ENCODE measurements at places on chromosomes 7 and 10.

DNA sequence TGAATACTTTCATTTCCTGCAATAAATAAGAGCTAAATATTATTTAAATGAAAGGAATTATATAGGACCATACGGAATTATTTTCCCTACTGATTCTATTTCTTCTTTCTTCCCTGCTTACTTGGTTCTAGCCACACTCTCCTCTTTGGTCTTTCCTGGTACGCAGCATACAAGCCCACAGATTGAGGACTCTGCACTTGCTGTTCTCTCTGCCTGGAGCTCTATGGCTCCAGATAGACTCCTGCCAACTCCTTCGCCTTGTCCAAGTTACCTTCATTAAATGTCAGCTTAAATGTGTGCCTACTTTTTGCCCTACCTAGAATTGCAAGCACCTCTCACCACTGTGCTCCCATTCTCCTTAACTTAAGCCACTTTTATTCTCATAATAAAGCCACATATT lies 203.4 kb downstream of the MDFIC start:
- no peak for DNase-seq

DNA sequence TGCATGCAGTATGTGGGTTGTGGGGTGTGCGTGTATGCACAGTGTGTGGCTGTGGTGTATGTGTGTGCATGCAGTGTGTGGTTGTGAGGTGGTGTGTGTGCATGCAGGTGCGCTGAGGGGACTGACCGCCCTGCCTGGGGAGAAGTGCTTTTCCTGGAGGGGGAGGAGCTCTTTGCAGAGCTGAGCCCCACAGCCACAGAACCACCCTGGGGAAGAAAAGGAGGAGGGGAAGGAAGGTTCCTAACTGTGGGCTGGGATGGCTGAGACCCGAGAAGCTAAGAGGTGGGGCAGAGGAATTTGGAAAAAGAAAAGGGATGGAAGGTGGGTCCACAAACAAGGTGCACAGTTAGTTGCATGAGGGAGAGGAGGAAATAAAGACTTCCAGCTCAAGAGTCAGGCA lies at the start of gene TRPV5:
Gene TRPV5 (minus strand): TSS at position 123 of the 400 bp plus-strand sequence. CDS start 287 bp downstream, outside the sequence.
- DNase-seq: no peak

- DNase-seq: no peak
Measured at GRCh38 chr7:117686311-117686935, 186.8 kb downstream of the CTTNBP2 start.

GRCh38 chr7:68203251-68203650 lies 1206.6 kb downstream of the TYW1 start:
- DNase-seq: no peak

DNA sequence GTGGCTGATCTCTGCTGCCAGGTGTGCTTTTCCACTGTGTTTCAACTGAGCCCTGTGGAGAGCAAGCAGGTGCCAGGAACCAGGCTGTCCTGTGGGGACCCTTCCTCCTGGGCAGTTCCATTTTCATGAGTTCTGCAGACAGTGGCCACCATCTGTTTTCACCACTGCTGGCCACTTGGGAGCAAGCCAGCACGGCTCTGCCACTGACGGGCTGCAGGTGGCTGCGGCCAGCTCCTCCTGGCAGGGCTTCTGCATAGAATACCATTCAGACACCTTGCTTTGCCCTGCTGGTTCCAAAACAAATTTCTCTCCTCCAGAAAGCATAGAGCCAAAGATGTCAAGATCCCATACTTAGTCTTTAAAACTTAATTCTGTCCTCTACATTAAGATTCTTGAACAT lies 48.3 kb downstream of the LANCL2 start:
- no peak for DNase-seq

DNA sequence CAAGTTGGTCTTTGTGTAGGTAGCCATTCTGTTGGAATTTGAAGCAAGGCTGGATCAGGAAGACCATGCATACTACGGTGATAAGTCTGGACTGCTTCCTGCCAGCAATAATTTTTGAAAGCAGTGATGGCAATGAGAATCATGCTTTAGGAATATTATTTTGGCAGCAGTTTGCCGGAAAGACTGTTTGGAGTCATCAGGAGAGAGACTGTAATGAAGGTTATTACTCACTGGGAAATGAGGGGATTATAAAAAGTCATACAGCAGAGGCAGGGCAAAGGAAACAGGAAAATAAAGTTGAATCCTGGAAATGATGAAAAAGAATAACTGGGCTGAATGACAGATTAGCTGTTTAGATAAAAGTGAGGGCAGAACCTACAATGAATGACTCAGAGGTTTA lies 1136.8 kb upstream of the AUTS2 start:
- no peak for DNase-seq

GRCh38 chr7:916291-916941 lies 38.1 kb downstream of the ADAP1 start:
- no peak for DNase-seq

GRCh38 chr7:122543891-122544290 lies 155.0 kb downstream of the RNF133 start:
- no peak for DNase-seq

DNA sequence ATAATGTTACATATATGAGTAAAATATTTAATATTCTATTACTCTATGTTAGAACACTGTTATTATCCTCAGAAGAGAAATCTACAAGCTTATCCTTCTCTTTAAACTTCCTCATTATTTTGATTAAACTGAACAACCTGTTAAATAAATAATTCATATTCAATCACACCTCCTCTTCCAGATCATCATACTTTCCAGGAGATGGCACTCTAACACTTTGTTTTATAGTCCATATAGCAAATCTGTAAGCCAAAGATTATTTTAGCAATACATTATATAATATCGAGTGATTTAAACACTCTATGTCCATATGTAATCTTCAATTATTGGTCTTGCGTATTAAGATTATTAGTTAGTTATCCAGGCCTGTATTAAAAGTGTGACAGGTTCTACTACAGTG lies 694.1 kb downstream of the ANKRD7 start:
- peak; percentile 41 for DNase-seq

Data from hematopoietic multipotent progenitor cell treated with erythropoietin and hydrocortisone succinate and interleukin-3 and kit ligand, for 4 days (in vitro differentiated cells).